ENCODE measurements at places on chromosomes 2 and 18.
A peak's percentile ranks its signal among the peaks of the same experiment; 100 is the strongest.

- no peak for DNase-seq
Observed at GRCh38 chr2:210553373-210553772, 3.0 kb upstream of the CPS1 start.

DNA sequence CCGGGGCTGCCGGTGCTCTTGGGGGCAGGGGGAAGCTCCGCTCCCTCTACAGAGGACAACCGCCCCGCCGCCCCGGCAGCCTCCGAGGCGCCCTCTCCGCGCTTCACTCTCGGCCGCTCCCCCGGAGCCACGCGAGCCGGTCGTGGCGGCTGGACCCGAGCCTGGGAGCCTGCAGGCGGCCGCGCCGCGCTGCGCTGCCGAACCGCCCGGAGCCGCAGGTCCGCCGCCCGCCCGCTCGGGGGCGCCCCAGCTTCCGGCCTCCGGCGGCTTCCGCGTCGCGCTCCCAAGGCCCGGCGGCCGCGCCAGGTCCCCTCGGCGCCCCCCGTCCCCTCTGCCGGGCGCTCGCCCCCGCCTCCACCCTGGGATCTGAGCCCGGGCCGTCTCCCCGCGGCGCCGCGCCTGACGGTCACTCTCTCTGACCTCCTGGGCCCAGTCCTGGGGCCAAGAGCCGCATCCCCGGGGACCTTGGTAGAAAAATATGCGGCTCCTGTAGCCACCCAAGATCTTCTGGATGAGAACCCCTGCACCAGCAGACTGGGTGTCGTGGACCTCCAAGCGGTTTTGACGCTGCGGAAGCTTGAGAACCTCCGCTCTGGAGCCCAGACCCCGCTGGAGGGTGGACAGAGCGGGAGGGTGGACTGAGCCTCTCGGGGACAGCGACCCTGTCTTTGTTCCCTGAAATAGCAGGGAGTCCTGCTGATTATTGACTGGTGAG lies 44.3 kb downstream of the SERTAD2 start:
- DNase-seq = peak; percentile 88

- no peak for DNase-seq
Observed at GRCh38 chr2:20438334-20439192, 8.3 kb upstream of the RHOB start.

- no peak for DNase-seq
Observed at GRCh38 chr2:238473014-238473413, 46.3 kb downstream of the ASB1 start.

DNA sequence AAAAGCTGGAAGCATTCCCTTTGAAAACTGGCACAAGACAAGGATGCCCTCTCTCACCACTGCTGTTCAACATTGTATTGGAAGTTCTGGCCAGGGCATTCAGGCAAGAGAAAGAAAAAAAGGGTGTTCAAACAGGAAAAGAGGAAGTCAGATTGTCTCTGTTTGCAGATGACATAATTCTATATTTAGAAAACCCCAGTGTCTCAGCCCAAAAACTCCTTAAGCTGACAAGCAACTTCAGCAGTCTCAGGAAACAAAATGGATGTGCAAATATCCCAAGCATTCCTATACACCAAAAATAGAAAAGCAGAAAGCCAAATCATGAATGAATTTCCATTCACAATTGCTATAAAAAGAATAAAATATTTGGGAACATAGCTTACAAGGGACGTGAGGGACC lies 11.1 kb downstream of the SLC8A1 start:
- peak; percentile 61 for DNase-seq

DNA sequence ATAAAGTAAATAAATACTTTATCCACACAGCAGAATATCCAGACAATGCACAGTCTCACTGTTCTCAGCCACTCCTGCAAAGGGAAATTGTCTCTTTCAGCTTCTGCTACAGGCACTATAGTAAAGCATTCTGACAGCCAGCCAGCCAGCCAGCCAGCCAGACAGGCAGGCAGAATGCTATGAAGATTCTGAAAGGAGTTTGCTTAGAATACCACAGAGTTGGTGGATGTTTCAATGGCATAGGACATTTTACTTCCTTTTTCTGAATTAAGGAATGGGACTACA lies 116.1 kb upstream of the CYP26B1 start:
- no peak for DNase-seq

DNA sequence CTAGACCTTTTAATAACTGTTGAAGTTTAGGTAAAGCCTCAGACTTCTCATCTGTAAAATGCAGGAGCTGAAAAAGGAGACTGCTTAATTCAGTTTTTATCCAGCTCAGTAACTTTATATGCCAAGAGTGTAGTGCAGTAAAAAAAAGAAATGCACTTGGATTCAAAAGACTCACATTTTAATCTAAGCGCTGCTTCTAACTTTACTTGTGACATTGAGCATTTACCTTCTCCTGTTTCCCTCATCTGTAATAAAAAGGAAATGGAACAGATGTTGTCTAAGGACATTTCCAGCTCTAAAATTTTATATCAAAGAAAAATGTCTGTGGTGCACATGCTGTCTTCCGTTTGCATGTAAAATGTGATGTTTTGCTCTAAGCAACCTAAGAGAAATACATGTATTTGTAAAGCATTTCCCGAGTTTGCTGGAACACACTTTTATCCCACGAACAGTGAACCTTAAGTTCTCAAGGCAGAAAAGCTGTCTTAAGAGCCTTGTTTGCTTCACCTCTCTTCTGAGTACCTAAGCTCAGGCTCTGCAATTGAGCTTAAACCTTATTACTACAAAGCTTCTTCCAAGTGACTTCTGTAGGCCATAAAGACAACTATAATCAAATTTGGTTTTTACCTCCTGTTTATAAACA lies 24.2 kb upstream of the TANK start:
- peak; percentile 27 for DNase-seq

DNA sequence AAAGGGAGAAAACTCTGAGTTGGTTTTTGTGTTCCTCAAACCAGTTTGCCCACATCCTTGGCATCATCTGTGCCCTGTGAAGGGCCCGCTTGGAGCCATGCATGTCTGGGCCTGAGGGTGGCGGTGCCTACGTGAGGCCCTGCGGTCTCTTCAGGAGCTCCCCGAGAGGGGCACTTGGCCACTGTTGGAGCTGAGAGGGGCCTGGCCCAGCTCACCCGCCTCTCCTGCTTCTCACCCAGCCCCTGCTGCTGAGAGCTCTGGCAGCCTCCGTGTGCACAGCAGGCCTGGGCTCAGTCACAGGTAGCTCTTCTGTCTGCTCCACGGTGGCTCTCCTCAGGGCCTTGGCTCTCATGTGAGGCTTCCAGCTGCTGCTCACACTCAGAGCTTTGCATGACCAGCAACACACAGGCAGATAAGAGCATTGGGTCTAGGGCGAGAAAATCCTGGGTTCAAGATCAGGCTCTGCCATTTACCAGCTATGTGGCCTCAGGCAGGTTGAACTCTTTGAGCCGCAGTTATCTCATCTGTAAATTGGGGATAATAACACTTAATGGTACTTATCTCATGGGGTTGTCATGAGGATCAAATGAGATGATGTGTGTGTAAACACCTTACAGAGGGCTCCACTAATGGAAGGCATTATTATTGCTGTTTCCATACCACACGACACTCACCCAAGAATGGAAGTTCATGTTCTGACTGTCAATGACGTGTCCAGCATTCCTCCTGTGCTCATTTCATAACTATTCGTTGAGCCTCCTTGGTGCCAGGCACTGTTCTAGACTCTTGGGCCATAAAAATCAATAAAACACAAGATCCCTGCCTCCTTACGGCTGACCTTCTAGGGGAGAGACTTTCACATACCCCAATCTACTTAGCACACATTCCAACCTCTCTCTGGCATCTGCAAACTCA lies 41.6 kb upstream of the PLB1 start:
- DNase-seq = no peak

DNA sequence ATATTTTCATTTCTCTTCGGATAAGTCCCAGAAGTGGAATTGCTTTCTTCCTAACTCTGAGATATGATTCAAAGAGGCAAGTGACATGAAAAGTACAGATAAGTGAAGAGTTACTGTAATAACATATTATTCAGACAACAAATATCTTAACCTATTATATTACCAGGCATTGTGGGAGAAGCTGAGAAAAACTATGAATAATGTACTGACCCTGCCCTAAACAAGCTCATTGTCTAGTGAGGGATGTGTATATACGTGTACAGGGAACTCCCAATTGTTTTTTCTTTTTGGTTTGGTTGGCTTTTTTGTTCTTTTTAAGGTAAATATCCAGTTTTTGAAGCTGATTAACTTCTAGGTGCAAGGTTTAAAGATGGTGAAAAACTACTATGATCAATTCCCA lies 26.5 kb downstream of the NCKAP1 start:
- no peak for DNase-seq

DNA sequence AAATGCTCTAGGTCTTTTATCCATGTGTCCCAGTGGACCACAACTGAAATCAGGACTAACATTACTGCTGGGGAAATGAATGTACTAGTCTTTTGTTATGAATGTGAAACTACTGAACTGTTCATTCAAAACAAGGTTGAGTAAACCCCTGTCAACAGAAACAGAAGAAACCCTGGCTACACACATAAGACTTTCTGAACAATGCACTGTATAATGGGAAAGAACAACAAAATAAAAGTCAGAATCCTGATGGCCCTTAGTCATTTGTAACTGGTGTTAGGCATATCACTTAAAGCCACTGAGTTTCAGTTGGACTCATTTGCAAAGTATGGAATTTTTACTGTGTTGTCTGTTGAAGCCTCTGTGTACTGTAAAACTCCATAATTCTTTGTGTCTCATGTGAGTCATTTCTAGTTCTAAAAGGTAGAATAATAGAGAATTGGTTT lies 77.0 kb upstream of the UBXN4 start:
- DNase-seq = no peak

DNA sequence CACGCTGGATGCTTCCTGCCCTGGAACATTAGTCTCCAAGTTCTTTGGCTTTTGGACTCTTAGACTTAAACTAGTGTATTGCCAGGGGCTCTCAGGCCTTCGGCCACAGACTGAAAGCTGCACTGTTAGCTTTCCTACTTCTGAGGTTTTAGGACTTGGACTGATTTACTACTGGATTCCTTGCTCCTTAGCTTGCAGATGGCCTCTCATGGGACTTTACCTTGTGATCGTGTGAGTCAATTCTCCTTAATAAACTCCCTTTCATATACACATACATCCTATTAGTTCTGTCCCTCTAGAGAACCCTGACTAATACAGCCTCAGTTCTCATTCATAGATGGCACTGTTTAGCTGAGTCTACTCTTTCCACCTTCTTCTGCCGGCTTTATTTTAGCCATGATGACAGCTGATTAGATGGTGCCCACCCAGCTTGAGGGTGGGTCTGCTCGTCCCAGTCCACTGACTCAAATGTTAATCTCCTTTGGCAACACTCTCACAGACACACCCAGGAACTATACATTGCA lies 389.1 kb downstream of the NYAP2 start:
- no peak for DNase-seq

DNA sequence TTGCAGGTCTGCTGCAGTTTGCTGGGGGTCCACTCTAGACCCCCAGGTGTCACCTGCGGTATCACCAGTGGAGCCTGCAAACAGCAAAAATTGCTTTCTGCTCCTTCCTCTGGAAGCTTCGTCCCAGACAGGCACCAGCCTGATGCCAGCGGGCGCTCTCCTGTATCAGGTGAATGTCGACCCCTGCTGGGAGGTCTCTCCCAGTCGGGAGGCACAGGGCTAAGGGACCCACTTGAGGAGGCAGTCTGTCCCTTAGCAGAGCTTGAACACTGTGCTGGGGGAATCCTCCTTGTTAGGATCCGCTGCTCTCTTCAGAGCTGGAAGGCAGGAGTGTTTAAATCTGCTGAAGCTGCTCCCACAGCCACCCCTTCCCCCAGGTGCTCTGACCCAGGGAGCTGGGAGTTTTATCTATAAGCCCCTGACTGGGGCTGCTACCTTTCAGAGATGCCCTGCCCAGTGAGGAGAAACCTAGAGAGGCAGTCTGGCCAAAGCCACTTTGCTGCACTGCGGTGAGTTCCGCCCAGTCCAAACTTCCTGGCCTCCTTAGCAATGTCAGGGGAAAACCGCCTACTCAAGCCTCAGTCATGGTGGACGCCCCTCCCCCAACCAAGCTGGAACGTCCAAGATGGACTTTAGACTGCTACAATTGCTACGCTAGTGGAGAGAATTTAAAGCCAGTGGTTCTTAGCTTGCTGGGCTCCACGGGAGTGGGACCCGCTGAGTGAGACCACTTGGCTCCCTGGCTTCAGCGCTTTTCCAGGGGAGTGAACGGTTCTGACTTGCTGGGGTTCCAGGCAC lies 652.5 kb downstream of the KCNJ3 start:
- no peak for DNase-seq

- DNase-seq = no peak
Observed at GRCh38 chr18:59196161-59196725, 23.7 kb upstream of the GRP start.

All from hematopoietic multipotent progenitor cell treated with erythropoietin and hydrocortisone succinate and interleukin-3 and kit ligand, for 4 days (in vitro differentiated cells).